Tibial artery (tissue), 4 donors: ENCODE measurements at places on chromosomes 7 and 10.
A peak's percentile ranks its signal among the peaks of the same experiment; 100 is the strongest.

GRCh38 chr7:121833991-121834390 lies 39.0 kb upstream of the PTPRZ1 start:
- DNase-seq = no peak

DNA sequence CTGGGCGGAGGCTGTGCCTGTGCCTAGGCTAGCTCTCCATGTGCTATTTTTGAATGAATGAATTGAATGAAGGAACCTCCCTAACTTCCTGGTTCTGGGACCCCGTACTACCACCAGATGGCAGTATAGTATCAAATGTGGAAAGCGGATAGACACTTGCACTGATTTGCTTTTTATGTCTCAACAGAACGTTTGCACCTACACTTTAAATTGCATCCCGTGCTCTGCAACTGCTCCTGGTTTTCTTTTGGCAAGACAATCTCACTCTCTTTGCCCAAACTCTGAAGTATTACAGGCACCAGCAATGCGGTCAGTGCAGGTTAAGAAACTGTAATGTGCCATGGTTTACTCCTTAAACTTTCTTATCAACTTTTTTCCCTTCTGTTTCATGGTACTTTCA lies 6.5 kb downstream of the FZD8 start:
- DNase-seq = no peak

GRCh38 chr7:1590476-1590875 lies 20.6 kb upstream of the PSMG3 start:
- DNase-seq = no peak

- no peak for DNase-seq
Observed at GRCh38 chr7:109473172-109473571, 903.5 kb downstream of the DNAJB9 start.

GRCh38 chr7:27150568-27151340 lies 1.6 kb downstream of the HOXA3 start:
- peak; percentile 90 for DNase-seq

DNA sequence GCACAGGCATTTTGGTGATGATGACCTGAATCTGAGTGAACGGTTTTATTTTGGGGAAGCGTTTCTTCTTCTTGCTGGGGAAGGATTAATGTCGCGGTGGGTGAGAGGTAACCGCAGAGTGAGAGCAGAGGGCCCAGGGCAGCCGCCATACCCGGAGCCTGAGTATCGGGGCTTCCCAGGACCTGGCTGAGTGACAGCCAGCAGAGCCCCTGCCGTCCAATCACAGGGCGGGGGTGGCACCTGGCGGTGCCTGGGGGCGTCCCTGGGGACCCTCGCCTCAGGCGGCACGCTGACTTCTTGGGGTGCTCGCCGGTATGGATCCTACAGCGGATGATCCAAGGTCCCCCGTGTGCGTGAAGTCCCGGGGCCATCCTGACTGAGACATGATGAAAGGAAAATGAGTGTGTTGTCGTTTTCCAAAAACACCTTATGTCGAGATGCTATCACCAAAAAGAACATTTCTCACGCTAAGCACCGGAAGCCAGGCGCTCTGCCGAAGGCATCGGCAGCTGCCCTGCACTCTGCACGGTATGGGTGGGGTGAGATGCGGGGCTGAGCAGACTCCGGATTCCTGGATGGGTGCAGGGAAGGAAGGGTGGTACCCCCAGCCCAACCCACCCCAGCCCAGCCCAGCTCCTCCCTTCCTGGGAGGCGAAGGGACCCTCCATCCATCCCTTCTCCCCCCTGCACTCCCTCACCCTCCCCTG lies 227.9 kb upstream of the SHH start:
- DNase-seq = no peak

- DNase-seq = no peak
Observed at GRCh38 chr10:44647877-44648542, 263.1 kb upstream of the CXCL12 start.

GRCh38 chr7:17500736-17501135 lies 202.3 kb downstream of the AHR start:
- no peak for DNase-seq

GRCh38 chr10:11249152-11249807 lies 231.6 kb downstream of the CELF2 start:
- no peak for DNase-seq

- DNase-seq = no peak
Observed at GRCh38 chr7:144085978-144086377, at the start of gene OR2A12. Gene OR2A12, plus strand, starts transcription at chr7:144086278. Its CDS starts 8,830 bp downstream, at chr7:144095108.

- no peak for DNase-seq
Observed at GRCh38 chr10:44301781-44302355, 83.0 kb downstream of the CXCL12 start.

DNA sequence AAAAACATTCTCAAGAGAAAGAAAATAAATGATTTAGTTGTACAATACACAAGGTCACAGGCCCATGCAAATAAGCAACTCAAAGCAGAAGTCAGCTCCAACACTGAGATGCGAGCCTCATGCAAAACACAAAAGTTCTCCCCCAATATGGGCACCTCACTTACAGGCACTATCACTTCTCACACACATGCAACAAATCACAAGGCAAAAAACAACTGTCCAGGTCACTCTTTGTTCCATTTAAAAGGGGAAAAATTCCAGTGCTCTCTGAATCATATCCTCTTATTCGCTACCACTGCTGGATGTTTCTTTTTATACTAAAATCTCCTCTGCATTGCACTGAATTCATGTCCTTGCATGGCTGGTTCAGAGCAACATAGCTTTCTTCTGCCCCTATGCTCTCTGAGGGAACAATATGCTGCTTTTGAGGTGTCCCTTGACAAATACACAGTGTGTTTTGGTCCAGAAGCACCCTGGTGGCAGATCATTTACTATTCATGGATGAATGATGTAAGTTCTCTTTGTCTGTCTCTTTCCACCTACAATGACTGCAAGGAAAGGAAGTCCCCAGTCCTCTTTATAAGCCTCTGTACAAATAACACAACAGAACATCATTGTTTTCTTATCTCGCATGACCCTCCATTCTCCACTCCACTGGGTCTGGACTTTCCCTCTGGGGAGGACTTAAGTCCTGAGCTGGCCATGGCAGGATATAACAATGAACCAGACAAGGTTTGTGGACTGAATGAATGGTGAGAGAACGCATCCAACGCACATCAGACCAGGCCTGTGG lies 85.4 kb upstream of the GSDME start:
- DNase-seq = no peak

DNA sequence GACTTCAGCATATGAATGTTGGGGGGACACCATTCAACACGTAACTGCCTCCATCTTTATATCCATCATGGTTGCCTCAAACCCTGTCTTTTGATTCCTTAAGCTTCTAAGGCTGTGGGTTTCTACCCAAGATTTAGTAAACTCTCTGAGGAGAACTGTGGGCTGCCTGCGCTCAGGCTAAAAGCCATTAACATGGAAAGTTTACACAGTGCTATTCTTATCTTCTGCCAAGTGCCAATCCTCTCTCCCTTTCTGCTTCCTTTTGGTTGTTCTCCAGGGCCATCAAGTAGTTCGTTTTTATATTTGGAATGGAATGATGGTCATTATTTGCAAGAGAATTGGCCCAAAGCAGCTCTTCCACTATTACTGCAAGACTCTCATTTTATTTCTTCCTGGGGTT lies 97.3 kb upstream of the KLF14 start:
- DNase-seq = no peak

- DNase-seq = no peak
Observed at GRCh38 chr7:6631605-6632004, 5.5 kb upstream of the ZNF316 start.

- DNase-seq = no peak
Observed at GRCh38 chr10:6033954-6034353, 28.2 kb downstream of the IL2RA start.

- no peak for DNase-seq
Observed at GRCh38 chr7:112089551-112089950, 116.6 kb downstream of the DOCK4 start.

GRCh38 chr7:6271060-6271658 lies 1.3 kb downstream of the CYTH3 start:
- peak; percentile 76 for DNase-seq

DNA sequence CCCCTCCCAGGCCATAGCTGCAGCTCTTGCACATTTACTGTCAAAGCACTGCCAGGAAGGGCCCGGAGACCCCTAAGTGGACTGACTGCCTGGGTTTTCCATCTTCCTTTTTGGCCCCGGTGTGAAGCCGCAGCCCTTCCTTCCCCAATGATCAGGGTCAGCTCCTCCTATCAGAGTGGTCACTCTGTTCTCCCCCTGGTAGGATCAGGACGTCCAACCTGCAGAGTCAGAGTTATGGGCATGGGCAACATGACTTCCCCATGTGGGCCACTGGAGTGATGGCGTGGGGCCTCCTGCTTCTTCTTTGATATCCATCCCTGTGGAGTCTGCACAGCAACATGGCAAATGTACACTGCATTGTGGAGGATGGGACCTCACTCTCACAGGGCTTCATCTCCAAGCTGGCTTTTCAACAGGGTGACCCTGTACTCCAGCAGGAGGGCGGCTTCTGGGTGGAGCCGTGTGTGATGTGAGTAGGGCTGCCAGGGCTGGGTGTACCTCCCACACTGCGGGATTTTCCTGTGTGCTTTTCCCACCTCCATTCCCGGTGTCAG lies 6.4 kb upstream of the RAMP3 start:
- peak; percentile 43 for DNase-seq

DNA sequence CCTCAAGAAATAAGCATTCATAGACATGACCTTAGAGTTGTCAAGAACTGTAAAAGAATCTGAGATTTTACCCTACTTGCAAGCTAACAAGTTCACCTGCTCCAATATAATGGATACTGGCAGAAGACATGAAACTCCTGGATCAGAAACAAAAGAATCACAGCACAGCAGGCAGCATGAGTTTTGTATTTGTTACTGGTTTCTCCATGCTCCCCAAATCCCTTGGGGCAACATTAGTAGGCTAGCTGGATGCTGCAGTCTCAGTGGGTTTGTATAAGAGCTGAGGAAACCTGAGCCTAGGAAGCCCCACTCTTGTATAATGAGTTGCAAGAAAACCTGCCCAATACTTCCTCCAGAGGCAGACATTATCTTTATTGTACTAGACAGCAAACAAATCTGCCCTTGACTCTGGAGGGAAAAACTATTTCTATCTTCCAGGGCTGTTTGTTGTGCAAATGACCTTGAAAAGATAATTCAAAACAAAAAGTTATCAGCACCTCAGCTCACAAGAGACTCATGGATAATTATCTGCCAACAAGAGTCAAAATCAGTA lies 64.8 kb downstream of the ABLIM1 start:
- DNase-seq = no peak

DNA sequence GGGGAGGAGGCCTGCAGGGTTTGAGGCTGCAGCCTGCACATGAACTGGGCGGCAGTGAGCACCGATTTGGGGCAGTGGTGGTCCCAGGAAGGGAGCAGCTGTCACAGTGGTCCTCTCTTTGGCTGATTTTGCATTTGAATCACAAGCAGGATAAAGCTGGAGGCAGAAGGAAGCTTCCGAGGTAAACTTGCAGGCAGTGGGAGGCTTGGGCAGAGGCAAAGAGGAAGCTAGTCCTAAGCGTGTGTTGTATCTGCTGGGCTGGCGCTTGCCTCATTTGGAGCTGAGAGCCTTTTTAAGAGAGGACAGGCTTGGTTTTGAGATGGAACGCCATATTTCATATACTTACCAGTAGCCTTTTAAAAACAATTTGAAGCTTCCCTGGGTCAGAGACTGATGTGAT lies 177.2 kb upstream of the PODXL start:
- no peak for DNase-seq

DNA sequence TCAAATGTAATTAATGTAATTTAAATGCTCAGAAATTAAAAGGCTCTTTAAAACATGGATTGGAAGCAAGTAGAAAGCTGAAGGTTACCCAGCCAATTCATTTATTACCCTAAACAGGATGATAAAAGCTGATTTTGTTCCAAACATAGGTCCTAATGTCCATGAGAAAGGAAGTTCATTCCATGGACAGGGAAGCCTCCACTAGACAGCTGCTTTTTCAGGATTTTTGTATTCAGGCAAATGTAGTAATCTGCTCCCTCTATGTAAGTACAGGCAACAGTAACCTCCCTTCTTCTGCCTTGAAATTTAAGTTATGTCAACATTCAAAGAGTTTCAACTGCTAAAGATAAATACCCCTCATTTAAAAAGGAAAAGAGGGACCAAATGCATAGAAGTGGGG lies 123.0 kb upstream of the WNT16 start:
- no peak for DNase-seq

DNA sequence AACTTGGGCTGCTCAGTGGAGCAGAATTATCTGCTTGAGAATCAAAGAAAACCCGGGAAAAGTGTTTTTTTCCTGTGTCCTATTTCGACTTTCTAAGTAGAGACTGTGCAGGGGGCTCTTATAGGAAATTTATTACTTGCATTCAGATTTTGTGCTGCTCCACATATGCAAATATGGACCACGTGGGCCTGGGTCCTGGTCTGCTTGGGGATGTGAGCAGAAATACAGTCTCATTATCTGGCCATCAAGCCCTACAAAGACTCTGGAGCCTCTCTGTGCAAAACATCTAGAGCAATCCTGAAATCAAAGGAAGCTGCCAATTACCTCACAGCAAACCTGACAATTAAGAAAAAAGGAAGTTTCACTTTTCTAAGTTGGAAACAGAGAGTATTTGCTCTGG lies 216.9 kb downstream of the LRMDA start:
- no peak for DNase-seq

DNA sequence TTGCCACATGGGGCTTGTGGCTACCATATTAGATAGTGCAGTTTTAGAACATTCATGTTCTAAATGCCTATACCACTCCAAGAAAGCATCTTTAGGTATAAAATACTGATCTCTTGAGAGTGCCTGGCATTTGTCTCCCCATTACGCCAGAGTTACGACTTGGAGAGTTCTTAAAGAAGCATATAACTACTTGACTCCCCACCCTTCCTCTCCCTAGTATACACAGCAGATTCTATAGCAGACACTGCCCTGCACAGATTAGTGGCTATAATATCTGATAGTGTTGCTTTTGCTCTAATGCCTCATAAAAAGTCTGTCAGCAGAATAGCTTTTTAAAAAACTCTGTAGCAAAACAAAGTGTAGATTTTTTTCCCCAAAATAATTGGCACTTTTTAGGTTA lies 90.8 kb downstream of the ZMYND11 start:
- no peak for DNase-seq

- DNase-seq = no peak
Observed at GRCh38 chr7:18698258-18698734, 202.7 kb downstream of the HDAC9 start.

GRCh38 chr10:65083222-65083621 lies 1562.0 kb downstream of the REEP3 start:
- no peak for DNase-seq

DNA sequence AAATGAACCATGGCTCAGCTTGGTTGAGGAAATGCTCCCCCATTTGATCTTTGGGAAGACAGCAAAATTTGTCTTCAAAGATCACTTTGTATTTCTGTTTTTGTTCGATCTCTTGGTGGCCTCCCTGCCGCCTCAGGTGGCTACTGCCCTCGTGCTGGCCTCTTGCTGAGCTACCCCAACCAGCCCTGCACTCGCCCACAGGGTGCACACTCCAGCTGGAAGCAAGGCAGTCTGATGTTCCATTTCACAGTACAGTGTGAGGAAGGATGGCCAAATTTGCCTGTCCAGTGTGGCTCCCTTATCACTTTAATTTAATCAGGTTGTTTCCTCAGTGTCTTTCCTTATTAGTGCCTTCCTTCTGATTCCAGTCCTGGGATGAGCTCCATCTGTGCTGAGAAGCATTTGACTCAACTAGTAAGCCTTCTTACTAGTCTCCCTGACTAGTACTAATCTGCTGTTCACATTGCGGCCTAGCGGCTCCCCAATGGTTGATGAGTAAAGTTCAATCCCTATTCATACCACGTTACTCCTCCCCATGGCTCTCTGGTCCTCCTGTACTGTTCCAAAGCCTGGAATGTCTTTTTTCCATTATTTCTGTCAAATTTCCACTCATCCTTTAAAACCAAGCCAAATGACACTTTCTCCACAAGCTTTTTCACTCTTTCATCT lies 8.2 kb downstream of the MYOF start:
- DNase-seq = no peak

- no peak for DNase-seq
Observed at GRCh38 chr7:33909318-33909717, 4.0 kb downstream of the BMPER start.
